ENCODE measurements at places on chromosomes 2 and 18.
A peak's percentile ranks its signal among the peaks of the same experiment; 100 is the strongest.

GRCh38 chr2:204370172-204370718 lies 175.0 kb upstream of the PARD3B start:
- DNase-seq = no peak

GRCh38 chr2:152617456-152618192 lies 99.6 kb downstream of the PRPF40A start:
- no peak for DNase-seq

- DNase-seq = no peak
These were observed 43.2 kb upstream of the ITPRID2 start for GRCh38 chr2:181848261-181848886.

- no peak for DNase-seq
These were observed 408.9 kb downstream of the RIT2 start for GRCh38 chr18:42706618-42707017.

- no peak for DNase-seq
These were observed 42.3 kb downstream of the ACOXL start for GRCh38 chr2:110774701-110775100.

DNA sequence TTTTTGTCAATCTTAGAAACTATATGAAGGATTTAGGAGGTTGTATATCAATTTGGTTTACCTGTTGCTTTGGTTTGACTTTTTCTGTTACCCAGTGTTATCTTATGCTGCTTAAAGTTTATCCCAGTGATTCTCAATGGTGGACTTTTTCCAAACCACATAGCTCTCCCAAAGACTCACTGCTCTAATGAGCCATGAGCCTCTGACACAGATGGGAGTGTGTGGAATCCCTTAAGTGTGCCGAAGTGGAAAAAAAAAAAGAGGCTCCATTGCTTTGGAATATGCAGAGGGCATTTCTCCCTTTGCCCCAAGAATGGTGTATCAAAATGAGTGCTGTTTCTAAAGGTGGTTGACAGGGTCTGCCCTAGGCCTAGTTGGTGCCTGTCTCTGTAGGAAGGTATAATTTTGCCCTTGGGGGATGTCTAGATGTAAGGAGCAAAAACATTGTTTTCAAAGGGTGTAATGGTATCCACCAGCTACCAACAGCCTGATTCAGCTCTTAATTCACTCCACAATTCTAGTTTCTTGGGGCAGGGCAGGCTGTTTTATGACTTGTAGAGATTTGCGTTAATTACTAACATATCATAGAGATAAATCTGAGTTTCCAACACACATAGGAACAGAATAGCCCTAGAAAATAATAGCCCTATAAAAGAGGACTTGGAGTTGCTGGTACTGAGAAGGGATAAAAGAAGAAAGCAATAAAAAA lies 64.3 kb upstream of the CYP26B1 start:
- DNase-seq = no peak

- no peak for DNase-seq
These were observed 63.6 kb upstream of the FZD5 start for GRCh38 chr2:207833251-207833751.

GRCh38 chr2:50313656-50314055 lies 718.3 kb downstream of the NRXN1 start:
- DNase-seq = no peak

- no peak for DNase-seq
These were observed 161.0 kb upstream of the TMEM200C start for GRCh38 chr18:6056171-6056910.

- peak; percentile 13 for DNase-seq
These were observed 27.4 kb upstream of the SPR start for GRCh38 chr2:72859831-72860262.

- no peak for DNase-seq
These were observed 17.4 kb upstream of the IHH start for GRCh38 chr2:219078126-219078525.

DNA sequence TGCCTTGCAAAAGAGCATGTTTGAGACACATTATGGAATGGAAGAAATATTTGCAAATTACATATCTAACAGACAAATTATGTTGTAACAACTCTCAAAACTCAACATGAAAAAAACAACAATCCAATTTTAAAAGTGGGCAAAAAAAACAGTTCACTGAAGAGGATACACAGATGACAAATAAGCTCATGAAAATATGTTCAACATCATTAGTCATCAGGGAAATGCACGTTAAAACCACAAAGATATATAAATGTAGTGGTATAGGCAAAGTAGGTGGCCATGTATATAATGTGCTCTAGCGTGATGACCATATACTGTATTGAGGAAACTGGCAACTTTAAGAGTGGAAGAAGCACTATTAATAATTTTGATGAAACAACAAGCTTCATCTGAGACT lies 220.1 kb downstream of the IRS1 start:
- no peak for DNase-seq

GRCh38 chr18:26926066-26926675 lies 60.7 kb upstream of the AQP4 start:
- no peak for DNase-seq

DNA sequence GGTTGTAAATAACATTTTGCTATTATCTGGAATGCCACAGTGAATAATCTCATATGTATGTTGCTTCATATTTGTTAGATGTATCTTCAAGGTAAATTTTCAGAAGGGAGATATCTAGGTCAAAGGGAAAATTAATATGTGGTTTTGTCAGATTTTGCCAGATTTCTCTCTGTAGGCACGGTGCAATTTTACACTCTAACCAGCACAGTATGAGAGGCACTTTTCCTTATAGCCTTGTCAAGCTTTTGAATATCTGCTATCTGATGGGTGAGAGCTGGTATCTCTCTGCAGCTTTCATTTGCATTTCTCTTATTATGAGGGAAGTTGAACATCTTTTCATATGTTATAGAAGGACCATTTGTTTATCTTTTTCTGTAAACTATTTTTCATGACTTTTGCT lies 175.7 kb upstream of the PGAP1 start:
- DNase-seq = no peak

DNA sequence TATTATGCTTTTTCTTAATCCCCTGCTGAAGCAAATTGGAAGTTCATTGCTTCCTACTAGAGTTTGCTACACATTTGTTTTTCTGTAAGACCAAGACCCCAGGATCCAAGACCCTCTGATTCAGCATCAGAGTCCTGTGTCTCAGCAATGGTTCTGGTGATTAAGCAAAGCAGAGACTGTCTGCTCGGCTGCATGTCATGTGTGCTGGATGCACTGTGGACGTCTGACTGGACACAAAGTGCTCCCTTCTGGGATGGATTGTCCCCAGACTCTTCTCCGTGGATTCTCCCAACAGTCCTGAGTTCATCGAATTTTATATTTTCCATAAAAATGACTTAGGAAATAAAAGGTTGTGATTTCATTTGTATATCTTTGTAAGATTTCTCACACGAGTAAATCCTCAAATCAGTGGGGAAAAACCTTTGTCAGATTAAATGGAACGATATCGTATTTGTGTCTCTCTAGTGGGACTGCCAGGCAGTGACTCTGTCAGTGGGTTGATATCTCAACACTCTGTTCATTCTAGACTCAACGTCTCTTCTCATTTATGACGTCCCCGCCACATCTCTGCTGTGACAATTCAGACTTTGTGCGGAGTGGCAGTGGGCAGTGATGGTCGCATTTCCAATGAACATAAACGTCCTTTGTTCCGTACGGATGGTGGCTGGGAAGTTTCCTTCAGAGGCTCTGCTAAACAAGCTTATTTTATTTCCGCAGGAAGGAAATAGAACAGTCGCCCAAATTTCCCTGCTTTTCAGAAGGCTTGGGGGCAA lies 58.6 kb downstream of the NCAPH start:
- no peak for DNase-seq

GRCh38 chr2:239113171-239113570 lies 265.3 kb downstream of the TWIST2 start:
- no peak for DNase-seq

- no peak for DNase-seq
These were observed 59.5 kb downstream of the PUM2 start for GRCh38 chr2:20291106-20291564.

- no peak for DNase-seq
These were observed 429.8 kb upstream of the CDH2 start for GRCh38 chr18:28606686-28607085.

GRCh38 chr2:203983064-203983715 lies 46.6 kb downstream of the ICOS start:
- no peak for DNase-seq

GRCh38 chr2:133496501-133497269 lies 71.6 kb downstream of the NCKAP5 start:
- DNase-seq = no peak

DNA sequence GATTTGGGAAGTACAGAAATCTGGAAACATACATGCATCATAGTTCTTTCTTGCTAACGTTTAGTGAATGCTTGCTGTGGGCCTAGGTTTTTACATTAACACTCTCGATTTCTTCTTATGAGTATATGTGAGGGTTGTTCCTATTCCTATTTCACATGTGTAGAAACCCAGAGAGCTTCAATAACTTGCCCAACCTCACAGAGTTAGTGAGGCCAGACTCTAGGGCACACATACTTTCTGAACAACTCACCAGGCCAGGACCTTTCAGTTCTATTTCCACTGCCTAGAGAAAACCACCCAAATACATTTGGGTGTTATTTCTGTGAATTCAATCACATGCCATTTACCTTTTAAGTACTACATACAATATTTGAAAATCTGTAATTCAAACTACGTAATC lies 8.2 kb upstream of the KCTD1 start:
- no peak for DNase-seq

GRCh38 chr2:98607104-98607503 lies 1.2 kb downstream of the COA5 start:
- DNase-seq = no peak

GRCh38 chr2:162007447-162008040 lies 66.5 kb downstream of the DPP4 start:
- DNase-seq = no peak

DNA sequence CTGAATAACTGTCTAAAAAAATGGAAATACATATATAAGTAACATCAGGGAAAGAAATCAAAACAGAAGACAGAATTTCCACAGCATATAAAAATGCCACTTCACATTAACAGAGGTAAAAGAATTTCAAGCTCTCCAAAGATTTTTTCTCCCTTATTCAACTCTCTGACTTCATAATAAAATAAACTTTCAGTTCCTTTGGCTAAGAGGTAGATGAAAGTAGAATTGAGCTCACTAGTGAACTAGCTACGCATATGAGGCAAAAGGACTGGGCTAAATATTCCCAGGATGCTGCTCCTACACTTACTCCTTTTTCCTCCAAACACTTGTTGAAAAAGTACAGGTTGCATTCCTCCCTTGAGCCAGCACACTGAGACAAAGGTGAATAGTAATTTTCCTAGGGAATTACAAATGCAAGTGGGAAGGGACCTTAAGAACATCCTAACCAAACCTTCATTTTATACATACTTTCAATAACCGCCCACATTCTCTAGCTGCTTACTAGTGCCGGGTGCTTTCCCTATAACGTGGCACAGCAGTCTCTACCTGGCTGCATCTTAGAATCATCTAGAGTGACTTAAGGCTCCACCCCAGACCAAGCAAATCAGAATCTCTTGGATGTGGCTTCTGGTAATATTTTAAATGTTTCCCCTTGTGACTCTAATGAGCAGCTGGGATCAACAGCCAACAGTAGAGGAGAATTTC lies 136.6 kb downstream of the MTCL1 start:
- DNase-seq = no peak

DNA sequence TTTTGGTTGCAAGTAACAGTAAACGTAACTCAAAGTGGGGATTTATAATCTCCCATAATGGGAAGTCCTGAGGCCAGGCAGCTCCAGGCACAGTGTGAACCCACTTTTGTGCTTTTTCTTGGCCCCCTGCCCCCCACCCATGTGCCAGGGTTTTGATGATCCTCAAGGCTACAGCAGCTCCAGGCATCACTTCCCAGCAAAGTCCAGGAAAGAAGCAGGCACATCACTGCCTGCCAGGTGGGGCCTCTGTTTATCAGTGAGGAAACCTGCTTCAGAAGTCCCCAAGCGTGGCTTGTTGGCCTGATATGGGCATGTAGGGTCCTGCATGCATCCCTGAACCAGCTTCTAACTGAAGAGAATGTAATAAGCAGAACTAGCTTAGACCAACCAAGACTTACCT lies 299.2 kb upstream of the SKOR2 start:
- DNase-seq = no peak

- DNase-seq = no peak
These were observed 42.7 kb downstream of the CYP26B1 start for GRCh38 chr2:72104821-72105588.

- DNase-seq = no peak
These were observed 45.7 kb upstream of the STK17B start for GRCh38 chr2:196217116-196217515.

DNA sequence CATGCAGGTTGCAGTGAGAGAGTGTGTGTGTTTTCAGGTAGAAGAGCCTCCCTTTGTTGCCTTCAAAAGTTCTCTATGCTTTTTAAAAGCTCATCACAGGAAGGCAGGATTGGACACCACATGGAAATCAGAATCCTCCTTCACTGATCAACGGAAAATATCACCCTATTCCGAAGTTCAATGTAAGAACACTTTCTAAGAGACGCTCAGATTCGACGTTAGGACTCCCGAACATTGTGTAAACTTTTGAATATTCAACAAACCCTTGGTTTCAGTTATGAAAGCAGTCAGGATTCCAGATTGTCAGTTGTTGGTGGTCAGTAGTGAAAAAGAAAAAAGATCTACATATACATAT lies 561.4 kb upstream of the ID2 start:
- no peak for DNase-seq

- DNase-seq = no peak
These were observed 18.6 kb upstream of the KLHL30 start for GRCh38 chr2:238119756-238120462.

DNA sequence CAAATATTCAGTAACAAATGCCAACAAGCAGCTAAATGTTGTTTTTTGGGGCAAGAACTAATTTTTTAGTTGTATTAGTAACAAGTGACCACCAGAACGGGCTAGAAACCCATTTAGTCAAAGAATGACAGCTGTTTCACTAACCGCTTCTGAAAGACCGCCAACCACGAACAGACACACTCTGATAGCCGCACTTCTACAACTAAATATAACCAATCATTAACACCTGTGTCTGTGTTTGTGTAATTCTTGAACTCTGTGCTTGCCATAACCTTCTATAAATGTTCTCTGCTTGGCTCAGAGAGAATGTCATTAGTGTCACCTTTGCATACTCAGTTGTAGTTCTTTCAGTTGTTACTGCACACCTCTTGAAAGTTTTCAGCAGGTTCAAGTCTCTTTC lies 526.3 kb upstream of the LRRTM1 start:
- DNase-seq = no peak

- no peak for DNase-seq
These were observed 206.6 kb upstream of the SETBP1 start for GRCh38 chr18:44474067-44474411.

DNA sequence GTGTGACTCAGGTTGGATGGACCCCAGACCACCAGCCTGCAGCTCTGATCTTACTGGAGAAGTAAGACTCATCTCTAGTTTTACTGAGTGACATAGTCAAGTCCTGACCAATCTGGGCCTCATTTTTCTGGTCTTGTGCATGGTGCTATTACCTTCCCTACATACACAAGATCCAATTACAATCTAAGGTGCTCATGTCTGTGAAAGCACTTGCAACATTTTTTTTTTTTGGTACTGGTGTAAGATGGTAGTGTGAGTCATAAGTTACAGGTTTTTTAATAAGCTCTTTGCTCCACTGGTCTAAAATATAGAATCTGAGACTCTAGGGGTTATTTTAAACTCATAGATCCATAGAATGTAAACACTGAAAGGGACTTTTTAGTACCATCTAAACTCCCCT lies 117.3 kb upstream of the EFEMP1 start:
- no peak for DNase-seq

GRCh38 chr2:195488567-195488966 lies 168.5 kb upstream of the SLC39A10 start:
- DNase-seq = no peak

All from stimulated activated CD8-positive, alpha-beta memory T cell treated with anti-CD3 and anti-CD28 coated beads, Interleukin-4, amount 100 ng/mL, for 1 hour (primary cell).